ENCODE measurements at places on chromosomes 3 and 15.

GRCh38 chr3:146928421-146929059, 323.4 kb upstream of the PLSCR5 start:
- no peak for DNase-seq

DNA sequence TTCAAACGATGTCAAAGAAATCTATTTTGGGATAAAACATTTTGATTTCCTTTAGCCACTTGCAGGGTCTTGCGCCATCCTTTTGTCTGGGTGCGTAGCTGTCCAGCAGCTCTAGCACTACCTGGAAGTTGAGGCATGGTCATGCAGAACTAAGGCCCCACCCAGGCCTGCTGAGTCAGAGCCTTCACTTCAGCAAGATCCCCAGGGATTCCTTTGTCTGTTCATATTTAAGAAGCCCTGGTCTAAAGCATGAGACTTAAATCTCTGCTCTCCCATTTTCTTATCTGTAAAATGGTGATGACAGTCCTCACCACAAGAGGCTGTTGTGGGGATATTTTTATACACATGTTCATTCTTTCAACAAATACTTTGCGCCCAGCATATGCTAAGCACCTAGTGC, 99.0 kb upstream of the CTDSPL start:
- no peak for DNase-seq

DNA sequence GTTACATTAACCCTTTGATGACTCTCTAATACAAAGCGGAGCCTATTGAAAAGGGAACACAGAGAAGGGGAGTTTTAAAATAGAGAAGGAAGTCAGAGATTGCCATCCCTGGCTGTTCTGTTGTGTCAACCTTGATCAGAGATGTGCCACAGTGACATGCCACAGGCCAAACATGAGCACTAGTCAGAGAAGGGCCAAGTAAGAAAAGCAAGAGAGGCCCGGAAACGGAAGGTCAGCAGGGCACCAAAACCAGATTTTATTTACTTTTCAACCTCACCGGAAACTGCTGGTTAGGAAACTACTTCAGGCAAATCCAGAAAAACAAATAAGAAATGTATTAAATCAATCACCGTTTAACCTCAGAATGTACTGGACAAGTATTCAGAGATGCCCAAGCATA, 171.8 kb downstream of the ALCAM start:
- DNase-seq = no peak

- no peak for DNase-seq
Observed at GRCh38 chr15:39159833-39160232, 421.0 kb upstream of the THBS1 start.

DNA sequence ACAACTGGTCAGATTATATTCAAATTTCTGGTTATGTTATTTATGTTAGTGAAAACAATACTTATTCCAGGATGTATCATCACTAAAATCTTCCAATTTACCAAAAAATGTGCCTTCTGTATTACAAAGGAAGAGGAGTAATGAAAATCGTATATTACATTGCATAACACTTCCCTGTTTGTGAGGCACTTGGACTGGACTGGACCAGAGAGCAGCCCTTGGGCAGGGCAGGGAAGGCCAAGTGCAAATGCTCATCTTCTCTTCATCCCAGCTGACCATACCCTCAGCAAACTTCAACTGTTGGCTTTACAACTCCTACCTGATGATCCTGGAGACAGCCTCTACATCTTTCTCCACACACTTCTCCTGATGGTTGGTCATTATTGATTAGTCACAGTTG, 285.7 kb upstream of the MME start:
- DNase-seq = no peak

DNA sequence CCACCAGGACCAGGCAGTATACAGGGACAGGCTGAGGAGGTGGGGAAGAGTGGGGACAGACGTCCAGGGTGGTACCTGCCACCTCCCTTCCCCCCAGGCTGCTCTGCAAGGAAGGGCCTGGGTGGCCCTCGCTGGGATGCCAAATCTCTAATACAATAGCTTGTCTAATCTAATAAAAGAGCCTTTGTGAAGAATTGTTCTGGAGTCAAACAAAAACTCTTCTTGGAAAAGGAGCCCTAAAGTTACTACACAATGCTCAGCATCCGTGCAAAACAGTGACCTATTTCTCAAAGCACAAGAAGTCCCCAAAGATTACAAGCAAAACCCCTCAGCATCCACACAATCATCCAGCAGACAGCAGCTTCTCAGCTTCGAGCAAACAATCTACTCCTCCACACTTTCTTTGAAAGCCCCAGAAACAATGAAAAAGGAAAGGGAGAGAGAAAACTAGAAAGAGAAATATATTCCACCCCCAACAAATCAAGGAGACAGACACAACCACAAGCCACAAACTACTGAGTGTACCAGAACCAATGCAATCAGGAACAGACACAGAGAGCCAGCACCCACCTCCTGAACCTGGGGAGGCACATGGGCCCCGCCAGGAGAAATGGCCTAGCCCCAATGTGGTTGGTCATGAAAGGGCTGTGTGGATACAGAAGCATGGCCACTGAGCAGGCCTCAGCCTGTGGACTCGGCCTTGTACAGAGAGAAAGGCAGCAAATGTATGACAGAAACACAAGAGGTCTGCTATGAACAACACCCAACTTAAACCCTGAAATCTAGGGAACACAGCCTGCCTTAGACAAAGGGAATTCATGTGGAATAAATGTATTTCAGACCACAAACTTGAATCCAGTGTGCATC, 177.1 kb upstream of the CHRNA7 start:
- no peak for DNase-seq

GRCh38 chr3:135157045-135157740, 362.1 kb downstream of the EPHB1 start:
- no peak for DNase-seq

DNA sequence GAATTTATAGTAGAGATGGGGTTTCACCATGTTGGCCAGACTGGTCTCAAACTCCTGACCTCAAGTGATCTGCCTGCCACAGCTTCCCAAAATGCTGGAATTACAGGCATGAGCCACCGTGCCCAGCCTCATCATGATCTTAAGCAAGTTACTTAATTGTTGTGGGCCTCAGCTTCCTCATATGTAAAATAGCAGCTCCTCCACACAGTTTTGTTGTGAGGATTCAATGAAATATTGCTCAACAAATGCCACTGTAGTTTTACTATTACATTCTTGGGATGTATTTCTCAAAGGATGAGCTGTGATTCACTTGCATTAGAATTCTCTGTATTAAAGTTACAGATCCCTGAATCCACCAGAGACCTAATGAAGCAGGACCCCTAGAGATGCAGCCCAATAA, 168.8 kb downstream of the ADAMTS9 start:
- DNase-seq = no peak

GRCh38 chr15:75542386-75542797, 36.7 kb downstream of the PTPN9 start:
- no peak for DNase-seq

DNA sequence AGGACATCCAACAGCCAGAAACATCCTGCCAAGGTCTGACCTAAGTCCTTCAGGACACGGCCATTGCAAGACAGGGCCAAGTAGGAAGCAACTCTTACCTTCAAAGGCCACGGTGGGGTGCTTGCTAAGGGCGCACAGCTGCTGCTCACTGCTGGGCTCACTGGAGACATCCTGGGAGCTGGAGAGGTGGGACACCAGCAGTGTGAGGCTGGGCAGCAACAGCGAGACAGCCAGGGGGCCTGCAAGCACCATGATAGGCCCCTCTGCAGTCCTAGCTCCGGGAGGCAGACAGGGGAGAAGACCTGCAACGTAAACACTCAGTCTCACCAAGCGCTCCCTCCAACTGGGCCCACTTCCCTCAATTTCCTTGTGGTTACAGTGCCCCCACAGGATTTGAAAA, 79.2 kb downstream of the SEMA5B start:
- DNase-seq = no peak

DNA sequence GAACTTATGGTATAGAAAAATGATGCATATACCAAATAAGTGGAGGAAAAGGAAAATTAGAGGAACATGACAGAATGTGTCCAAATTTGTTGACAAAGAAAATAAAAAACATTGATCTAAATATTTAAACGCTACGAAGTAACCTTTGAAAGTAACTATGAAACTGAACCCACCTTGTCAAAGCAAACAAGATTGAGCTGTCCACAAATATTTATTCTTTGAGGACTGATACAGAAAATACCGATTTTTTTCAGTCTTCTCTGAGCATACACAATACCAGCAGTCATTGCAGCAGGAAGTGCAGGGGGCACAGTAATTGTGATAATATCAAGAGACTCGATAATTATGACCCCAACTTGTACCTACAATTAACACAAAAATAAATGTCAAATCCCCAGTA, 40.0 kb downstream of the ATP13A3 start:
- no peak for DNase-seq

GRCh38 chr3:189108067-189108466, 63.7 kb upstream of the TPRG1 start:
- no peak for DNase-seq

GRCh38 chr15:39018966-39019365, 454.4 kb upstream of the RASGRP1 start:
- no peak for DNase-seq

DNA sequence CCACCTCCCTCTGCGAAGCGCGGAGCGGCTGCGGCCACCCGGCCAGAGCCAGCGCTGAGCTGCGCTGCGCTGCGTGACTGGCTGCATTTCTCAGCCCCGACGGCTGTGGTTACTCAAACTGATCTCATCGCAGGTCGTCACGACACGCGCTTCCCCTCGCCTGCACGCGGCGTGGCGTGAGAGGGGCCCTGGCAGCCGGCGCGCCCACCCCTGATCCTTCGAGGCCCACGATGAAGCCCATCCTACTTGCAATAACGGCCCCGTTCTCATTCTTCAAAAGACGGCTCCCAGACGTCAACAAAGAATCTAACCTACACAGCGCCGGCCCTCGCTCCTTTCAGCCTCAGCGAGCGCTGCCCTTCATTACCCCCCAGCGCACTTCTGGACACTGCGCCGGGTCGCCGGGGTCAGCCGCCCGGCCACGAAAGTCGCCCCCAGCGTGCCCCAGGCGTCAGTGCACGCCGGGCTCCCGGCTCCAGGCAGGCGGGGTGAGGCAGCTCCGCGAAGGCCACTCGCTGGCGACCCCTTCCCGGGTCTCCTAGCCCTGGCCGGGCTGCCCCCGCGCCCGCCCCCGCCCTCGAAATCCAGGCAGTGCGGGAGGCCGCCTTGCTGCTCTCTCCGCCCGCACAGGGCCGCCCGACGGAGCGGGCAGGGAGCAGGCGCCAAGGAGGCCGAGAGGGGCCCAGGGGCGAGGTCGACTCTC, 9.9 kb upstream of the LEKR1 start:
- DNase-seq = no peak

GRCh38 chr3:166445865-166446264, 608.6 kb upstream of the BCHE start:
- DNase-seq = no peak

- no peak for DNase-seq
Observed at GRCh38 chr3:46673151-46674030, 20.1 kb downstream of the ALS2CL start.

DNA sequence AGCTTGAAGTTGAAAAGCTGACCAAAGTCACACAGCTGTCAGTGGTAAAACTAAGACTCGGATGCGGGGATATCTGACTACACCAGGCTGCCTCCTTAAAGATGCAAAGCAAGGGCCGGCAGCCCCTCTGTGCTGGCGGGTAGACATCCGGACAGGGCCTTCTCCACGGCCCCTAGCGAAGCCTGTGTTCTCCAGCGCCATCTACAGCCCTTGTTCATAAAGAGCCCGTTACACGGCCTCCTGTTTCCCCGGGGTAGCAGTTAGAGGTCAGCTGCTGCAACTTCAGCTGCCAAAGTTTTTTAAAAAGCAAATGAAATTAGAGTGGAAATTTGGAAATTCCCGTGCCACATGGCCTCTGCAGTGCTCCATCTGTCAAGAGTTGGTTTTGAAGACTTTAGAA, 383.0 kb downstream of the TBL1XR1 start:
- no peak for DNase-seq

GRCh38 chr3:69428657-69429255, 42.9 kb upstream of the FRMD4B start:
- DNase-seq = no peak

DNA sequence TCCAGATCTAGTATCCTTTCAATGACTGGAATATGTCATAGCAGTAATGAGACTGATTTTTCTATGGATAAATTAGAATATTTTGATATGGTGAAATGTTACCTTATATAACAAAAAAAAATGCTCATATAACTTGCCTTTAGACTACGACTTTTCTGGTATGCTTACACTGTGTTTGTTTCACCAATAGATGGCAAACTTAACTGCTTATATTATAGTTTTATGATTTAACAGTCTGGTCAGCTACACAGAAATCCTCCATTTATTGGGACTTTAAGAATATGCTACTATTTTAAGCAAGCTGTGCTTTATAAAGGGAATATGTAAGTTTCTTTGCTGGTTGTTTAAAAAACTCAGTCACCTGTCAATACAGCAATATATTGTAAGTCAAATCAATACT, 205.6 kb downstream of the VGLL3 start:
- DNase-seq = no peak

GRCh38 chr3:187918081-187918644, 172.9 kb upstream of the BCL6 start:
- no peak for DNase-seq

DNA sequence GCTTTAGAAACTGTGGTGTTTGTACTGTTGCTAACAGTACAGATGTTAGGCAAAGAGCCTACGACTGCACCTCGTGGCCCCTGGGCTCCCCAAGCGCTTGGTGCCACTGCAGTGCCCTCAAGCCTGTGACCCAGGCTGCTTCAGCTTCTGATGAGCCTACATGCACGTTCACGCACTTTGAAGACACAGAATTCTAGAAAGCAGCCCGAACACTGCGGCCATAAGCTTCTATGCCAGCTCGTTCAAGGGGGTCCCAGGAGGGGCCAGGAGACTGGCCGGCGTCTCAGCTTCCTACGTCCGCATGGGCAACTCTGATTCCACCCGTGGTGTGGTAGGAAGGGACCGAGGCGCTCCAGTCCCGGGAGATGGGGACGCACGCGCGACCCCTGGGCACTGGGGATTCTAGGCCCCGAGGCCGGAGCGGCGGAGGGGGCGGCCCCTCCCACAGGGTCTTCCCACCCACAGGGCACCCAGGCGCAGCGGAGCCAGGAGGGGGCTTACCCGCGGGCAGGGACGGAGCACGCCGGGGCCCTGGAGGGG, 653 bp downstream of the MYO5C start:
- DNase-seq = no peak

GRCh38 chr3:133747907-133748639, 1.9 kb downstream of the TF start:
- DNase-seq = no peak

DNA sequence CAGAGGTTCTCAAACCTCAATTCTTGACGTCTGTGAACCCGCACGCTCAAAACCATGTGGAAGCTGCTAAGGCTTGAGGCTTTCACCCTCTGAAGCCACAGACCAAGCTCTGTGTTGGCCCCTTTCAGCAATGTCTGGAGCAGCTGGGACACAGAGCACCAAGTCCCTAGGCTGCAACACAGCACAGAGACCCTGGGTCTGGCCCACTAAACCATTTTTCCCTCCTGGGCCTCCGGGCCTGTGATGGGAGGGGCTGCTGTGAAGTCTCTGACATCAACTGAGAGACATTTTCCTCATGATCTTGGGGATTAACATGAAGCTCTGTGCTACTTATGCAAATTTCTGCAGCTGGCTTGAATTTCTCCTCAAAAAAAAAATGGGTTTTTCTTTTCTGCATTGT, 21.3 kb upstream of the NEDD4 start:
- DNase-seq = no peak

All from DMS79 (cell line).